ENCODE measurements at places on chromosomes 3 and 15.

DNA sequence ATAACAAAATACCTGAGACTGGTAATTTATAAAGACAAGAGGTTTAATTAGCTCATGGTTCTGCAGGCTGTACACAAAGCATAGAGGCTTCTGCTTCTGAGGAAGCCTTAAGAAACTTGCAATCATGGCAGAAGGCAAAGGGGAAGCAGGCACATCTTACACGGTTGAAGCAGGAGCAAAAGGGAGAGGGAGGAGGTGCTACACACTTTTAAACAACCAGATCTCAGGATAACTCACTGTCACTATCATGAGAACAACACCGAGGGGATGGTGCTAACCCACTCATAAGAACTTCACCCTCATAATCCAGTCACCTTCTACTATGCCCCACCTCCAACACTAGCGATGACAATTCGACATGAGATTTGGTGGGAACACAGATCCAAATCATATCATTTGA, 54.4 kb downstream of the ATP8B4 start:
- no peak for DNase-seq

GRCh38 chr15:27201425-27201824, 230.4 kb downstream of the GABRG3 start:
- no peak for DNase-seq

GRCh38 chr15:49814709-49815108, 193.9 kb downstream of the DTWD1 start:
- DNase-seq = no peak

DNA sequence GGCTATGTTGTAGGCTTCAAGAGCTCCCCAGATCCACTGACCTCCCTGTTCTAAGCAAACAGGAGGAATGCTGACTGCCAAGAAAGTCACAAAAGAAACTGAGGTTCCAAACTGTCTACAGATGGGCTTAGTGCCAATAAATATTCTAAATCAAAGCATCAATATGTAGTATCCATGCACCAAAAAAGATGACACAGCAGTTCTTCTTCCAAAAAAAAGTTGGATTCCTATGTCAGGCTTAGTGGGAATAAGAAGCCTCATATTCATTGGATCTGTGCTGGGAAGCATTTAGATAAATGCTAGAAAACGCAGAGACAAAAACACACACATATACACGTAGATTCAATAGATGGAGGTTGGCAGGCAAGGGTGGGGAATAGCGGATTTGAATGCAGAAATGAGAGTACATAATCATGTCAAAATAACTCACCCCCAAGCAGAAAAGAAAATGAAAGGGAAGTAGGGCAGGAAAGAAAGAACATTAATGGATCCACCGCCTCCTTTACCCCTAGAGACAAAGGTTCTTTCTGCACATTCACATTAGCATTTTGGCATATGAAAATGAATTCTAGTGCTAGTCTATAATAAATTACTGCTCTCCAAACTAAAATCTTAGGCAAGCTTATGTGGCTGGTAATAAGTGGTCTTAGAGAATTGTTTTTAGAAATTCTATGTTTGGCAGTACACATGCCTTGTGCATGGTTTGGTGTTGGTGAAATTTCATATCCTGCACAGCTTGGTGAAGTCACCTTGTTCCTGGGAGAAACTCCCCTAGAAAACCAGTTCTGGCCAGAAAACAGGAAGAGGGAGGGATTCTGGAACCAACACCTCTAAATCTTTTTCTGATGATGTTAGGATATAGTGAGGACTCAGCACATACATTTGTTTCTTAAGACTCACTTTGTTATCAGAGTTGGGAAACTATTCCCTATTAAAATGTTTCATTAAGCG, 283.4 kb downstream of the LSAMP start:
- DNase-seq = no peak

GRCh38 chr3:54213907-54214306, 91.6 kb downstream of the CACNA2D3 start:
- DNase-seq = no peak

DNA sequence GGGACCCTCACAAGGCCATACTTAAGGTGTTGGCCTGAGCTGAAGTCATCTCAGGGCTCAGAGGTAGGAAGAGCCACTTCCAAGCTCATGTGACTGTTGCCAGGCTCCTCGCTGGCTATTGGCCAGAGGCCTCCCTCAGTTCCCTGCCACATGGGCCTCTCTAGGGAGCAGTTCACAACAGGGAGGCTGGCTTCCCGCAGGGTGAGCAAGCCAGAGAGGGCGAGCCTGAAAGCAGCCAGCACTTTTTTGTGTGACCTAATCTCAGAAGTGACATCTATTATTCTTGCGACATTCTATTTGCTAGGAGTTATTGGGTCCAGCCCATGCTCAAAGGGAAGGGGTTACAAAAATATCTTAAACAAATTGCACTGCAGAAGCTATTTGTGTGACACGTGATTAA, 201.4 kb downstream of the SSR3 start:
- no peak for DNase-seq

GRCh38 chr3:177729956-177730681, 532.8 kb upstream of the TBL1XR1 start:
- DNase-seq = no peak

DNA sequence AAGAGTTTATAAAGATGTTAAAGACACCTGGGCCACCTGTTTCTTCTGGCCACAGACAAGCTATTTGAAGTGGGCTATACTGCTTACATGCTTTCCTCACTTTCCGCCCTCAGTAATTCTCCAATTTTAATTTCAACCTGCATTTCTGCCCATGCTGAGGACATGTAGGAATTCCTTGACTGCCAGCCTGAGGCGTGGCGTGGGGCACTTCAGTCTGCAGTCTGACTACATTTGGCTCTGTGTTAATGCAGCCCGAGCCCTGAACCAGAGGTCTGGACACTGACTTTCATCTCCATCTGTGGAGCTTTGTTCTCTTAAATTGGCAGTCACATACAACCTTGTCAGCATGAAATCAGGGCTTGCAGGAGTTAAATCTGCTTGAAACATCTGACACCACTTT, 8.5 kb downstream of the UQCC5 start:
- no peak for DNase-seq

GRCh38 chr3:115208066-115208750, 61.1 kb upstream of the ZBTB20 start:
- DNase-seq = no peak

- DNase-seq = no peak
These were observed 63.8 kb upstream of the SNRK start for GRCh38 chr3:43222590-43222989.

- no peak for DNase-seq
These were observed 23.6 kb downstream of the SIAH2 start for GRCh38 chr3:150739200-150739863.

- DNase-seq = no peak
These were observed 27.9 kb upstream of the PDE8A start for GRCh38 chr15:84953726-84954125.

- no peak for DNase-seq
These were observed 36.1 kb downstream of the TYRO3 start for GRCh38 chr15:41594801-41595746.

GRCh38 chr3:57164657-57165573, at the start of gene IL17RD:
IL17RD (minus strand) TSS chr3:57165353; CDS start chr3:57165286, 67 bp downstream.
- DNase-seq = peak; percentile 37
